ENCODE measurements at places on chromosomes 7 and 10.

- no peak for DNase-seq
Observed at GRCh38 chr7:92461027-92462003, 14.0 kb downstream of the GATAD1 start.

- no peak for DNase-seq
Observed at GRCh38 chr10:118300320-118300719, 41.8 kb downstream of the FAM204A start.

GRCh38 chr7:122699017-122699416, at the start of gene RNF133:
TSS of gene RNF133 (minus strand) at chr7:122699117. CDS start at chr7:122698918, 199 bp downstream.
- DNase-seq: no peak

GRCh38 chr10:49309691-49310411, 10.9 kb downstream of the C10orf71 start:
- no peak for DNase-seq

GRCh38 chr7:111865430-111865829, 303.1 kb upstream of the IMMP2L start:
- DNase-seq: no peak

GRCh38 chr7:130595986-130596385, 72.6 kb downstream of the COPG2 start:
- no peak for DNase-seq

- no peak for DNase-seq
Observed at GRCh38 chr7:16446508-16446907, 19.0 kb downstream of the SOSTDC1 start.

DNA sequence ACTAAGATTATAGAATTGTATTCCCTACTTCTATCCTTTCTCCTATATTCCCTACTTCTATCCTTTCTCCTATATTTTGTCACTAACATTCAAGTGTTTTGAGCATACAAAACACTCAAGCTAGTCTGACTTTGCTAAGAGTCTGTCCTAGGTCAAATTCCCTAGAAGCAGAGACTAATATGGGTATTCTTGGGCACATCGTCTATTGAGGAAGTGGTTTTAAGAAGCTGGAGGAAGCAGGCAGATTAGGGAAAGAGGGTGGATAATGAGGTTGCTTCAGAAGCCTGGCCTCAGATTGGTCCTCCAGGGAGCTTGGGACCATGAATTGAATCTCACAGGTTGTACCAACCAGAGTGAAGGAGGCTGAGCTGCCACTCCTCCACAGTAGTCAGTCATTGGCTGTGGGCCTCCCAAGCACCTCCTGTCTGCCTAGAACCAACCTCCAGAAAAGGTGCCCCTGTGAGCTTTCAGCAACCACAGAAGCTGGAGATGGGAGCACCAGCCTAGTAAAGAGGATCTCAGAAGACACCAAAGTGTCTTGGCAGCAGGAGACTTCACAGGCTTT, 295.9 kb upstream of the PHF14 start:
- no peak for DNase-seq

DNA sequence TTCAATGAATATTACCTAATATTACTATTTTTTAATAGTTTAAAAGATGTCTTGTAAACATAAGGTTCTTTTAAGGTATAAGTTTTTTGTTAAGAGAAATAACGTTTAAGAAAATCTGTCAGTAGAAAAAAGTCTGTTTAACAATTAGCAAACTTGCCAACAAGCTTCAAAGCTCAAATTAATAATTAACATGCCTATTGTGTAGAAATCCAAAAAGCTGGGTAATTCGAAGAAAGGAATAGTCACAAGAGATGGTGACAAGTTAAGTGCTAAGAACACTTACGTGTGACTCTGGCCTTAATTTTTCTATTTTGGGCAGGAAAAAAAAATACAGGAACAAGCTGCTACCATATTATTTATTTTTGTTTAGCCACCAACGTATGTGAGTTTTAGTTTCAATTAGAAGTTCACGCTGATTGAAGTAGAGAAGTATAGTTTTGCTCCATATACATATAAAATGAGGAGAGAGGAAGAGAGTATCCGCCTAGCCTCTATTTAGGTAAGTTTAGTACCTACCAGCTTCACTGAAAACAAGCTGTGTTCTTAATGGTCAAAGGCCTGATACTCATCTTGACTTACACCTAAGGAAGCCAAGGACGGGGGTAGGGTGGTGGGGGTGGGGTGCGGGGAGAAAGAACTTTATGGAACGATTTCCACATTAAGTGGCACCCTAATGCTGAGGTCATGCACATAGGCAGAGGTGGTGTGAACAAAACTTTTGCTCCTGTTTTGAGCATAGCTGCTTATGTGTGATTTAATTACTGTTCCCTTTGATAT, 43.4 kb upstream of the AGBL3 start:
- no peak for DNase-seq

GRCh38 chr7:26420422-26421019, 128.9 kb downstream of the SNX10 start:
- no peak for DNase-seq

DNA sequence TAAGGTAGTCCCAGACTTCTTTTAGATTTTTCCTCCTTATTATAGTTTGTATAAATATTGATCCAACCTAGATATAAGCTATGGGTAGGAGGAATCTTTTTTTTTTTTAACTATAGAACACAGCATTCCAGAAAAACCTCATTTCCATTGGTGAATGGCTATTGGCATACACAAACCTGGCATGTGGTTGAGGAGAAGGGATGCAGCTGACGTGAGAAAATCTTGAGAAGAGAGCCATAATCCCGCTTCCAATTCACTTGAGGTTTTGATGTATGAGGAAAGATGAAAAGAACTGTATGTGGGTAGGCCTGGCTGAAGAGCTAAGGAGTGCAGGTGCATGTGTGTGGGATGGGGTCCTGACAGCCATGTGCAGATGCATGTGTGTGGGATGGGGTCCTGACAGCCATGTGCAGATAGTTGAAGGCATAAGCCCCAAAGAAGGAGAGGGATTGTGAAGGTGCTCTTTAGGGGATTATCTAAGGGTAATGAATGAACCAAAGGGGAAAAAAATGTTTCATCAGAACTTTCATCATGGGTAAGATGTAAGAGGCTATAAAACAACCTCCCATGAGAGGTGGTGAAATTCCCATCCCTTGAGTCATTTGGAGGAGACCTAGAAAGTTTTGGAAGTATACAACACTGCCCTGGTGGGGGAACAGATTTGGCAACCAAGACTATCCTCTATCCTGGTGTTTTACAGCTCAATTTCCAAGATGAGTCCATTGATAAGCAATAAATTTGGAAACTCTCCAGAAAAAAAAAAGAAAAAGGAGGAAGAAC, 3.8 kb upstream of the PKD2L1 start:
- DNase-seq: no peak

DNA sequence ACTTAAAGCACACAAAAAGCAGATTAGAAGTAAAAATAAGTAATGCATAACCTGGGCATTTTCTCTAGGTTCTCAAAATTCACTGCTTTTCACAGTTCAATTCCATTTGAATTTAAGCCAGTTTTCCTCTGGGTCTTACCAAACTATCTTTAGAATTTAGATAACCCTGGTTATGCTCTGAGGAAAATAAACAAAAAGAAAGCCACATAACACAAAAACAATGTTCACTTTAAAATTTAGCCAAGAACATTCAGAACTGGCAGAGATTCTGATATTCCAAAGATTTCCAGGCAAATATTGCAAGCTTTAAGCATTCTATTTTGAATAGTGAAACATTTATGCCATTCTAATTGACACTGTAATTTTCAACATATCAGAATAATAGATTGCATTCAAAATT, 50.7 kb upstream of the PRKG1 start:
- no peak for DNase-seq

DNA sequence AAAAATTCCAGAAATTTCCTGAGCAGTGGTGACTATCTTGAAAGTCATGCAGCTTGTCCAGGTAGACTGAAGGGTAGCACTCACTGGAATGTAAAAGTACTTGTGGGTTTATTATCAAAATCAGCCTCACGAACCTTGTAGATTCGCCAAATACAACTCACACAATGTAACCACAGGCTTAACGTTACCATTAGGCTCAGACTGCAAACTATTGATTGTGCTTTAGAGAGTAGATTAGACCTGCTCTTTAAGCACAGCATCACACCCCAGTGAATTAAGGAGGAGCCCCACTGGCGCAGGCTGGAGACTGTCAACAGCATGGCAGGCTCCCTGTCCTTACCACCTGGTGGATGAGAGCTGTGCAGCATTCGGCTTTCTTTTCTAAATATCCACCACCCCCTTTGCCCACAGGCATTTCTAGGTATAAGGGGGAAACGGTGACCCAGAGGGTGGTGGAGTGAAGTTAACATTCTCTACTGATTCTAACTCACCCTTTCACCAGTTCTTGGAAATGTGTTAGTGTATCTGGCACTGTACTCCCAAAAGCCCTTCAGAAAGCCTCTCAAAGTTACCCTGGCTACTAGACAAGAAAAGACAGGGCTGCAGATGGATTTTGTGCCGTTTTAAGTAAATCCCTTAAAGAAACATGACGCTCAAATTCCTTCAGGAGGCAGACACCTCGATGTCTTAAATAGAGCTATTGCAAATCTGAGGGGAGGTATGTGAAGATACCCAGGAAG, 56.6 kb downstream of the GSDME start:
- DNase-seq: no peak

GRCh38 chr10:99845837-99846382, 63.5 kb downstream of the ABCC2 start:
- DNase-seq: peak; percentile 65

DNA sequence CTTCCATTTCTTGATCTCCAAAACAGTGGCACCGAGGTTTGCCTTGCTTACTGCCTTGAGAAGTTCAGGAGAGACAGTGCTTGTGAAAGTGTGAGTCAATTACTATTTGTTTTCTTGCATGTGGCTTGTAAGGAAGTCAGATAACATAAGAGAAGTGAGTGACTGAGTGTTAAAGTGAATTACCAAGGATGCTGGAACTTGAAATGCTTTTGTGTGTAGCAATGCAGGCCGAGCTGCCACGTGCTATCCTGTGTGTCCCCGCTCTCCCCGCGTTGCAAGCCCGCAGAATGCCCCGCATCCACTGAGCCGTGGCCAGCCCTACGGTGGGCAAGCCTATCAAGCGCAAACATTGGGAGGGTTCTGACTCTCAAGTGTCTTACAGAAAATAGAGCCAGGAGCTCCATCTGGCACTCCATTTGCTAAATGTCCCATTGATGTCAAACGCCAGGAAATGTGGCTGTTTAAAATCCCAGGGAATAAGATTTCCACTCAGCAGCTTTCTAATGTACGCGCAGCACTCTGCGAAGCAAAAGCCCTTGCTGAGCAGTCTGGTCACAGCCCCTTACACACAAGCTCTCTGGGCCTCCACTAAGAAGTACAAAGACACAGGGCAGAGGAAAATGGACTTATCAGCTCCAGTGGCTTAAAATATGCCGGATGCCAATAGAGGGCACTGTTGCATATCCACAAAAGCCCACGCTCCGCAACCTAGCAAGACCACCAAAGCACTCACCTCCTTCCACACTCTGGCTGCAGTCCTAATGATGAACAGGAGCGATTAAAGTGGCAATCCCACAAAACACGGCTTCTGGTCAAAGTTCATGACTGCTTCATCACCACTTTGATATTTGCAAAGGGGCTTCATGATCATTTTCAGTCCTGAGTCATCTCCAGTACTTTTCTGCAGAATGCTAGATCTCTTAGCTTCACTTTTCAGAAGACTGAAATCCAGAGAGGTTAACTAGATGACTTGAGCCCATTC, 158.0 kb upstream of the ITGB1 start:
- DNase-seq: no peak

- DNase-seq: no peak
Observed at GRCh38 chr10:59995862-59996261, 89.5 kb upstream of the CCDC6 start.

GRCh38 chr10:103635580-103635979, 142.1 kb downstream of the NEURL1 start:
- DNase-seq: peak; percentile 24

- no peak for DNase-seq
Observed at GRCh38 chr10:133394801-133395221, 854 bp downstream of the MTG1 start.

DNA sequence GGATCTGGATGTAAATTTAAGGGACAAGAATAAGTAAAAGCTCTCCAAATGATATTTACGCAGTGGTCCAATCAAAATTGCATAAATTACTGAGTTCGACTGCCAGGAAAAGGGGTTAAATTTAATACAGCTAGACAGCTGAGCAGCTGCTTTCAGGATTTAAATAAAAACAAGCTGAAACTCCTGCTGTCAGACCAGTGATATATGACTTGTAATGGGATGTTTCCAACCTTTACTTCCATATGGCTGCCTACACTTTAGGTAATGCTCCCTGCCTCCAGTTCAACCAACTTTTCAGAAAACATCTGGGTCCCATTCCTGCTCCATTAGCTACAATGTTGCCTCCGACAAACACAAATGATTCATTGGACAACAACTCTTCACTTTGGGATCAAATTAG, 326.3 kb upstream of the DGKB start:
- no peak for DNase-seq

- no peak for DNase-seq
Observed at GRCh38 chr10:132204781-132205473, 18.2 kb downstream of the DPYSL4 start.

- DNase-seq: no peak
Observed at GRCh38 chr10:102538811-102539210, 35.0 kb downstream of the SUFU start.

- DNase-seq: no peak
Observed at GRCh38 chr7:755413-755805, 28.3 kb upstream of the PRKAR1B start.

- no peak for DNase-seq
Observed at GRCh38 chr10:48904861-48905260, 34.8 kb downstream of the LRRC18 start.

DNA sequence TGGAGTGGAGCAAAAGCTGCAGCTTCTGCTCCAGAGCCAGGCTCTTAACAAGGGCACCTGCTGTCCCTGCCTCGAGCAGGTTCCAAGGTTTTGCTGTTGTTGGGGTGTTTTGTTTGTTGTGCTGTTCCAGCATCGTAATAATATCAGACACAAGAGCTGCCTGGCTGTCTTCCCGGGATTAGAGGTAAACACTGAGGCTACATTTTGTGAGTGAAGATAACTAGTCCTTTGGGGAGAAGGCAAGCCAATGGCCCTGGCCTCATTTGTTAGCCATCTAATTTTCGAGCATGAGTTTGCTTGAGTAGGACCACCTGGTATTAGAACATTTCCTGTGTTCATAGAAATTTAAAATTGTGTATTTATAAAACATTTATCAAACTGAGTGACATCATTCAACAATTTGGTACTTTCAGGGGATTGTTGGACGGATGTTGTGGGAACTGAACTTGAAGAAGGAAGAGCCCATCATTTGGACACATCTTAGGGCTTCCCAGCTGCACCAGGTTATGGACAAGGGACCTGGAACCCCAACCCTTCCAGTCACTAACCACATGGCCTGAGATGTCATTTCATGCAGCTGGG, 555.0 kb downstream of the TNS3 start:
- DNase-seq: no peak

- no peak for DNase-seq
Observed at GRCh38 chr7:23377134-23377533, 78.0 kb downstream of the MALSU1 start.

- no peak for DNase-seq
Observed at GRCh38 chr7:38975944-38976392, 1.7 kb upstream of the POU6F2 start.

DNA sequence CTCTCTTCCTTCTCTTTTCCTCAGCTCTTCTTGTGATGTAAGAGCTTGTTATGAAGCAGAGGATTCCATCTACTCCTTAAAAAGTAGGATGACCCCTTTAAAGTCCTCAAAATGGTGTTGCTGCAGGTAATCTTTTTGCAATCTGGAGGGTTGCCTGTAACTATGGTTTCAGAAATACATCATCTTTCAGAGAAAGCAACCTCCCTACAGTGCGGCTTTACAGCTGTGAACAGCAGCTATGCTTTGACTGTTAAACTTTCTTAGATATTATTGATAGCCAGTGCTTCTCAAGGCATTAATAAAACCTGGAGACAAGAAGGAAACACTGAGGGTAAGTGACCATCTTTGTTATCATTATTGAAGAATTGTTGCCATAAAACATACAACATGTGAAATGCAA, 86.6 kb upstream of the MDFIC start:
- DNase-seq: no peak
